SK-N-SH (cell line): ENCODE measurements at places on chromosomes 13 and 19.

DNA sequence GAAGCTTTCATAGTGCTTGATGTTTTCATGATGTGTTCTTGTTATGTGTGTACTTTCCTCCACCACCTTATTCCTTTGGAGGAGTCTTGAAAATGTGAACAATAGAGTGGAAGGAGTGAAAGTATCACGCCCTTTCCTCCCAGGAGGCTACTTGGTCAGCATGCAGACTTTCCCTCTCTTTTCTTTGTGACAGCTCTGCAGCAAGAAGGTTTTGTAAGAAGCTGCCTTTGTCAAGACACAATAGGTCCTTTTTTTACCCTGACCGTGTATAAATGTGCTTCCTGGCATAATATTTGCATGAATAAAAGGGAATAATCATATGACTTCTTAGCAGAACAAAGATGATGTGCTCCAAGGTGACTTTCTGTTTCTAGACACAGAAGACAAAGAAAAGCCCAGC is 882.6 kb upstream of the SLITRK5 start:
- DNase-seq = no peak

GRCh38 chr13:104937881-104938280 is 1597.6 kb downstream of the EFNB2 start:
- no peak for DNase-seq

- DNase-seq = no peak
Measured at GRCh38 chr19:1501200-1501595, 10.2 kb downstream of the REEP6 start.

- peak; percentile 63 for DNase-seq
Measured at GRCh38 chr19:46571495-46571894, 29.6 kb upstream of the CALM3 start.

GRCh38 chr13:99316657-99317256 is 9.6 kb upstream of the GPR183 start:
- DNase-seq = no peak

- DNase-seq = no peak
Measured at GRCh38 chr13:64165826-64166225, 2750.2 kb upstream of the PCDH20 start.

DNA sequence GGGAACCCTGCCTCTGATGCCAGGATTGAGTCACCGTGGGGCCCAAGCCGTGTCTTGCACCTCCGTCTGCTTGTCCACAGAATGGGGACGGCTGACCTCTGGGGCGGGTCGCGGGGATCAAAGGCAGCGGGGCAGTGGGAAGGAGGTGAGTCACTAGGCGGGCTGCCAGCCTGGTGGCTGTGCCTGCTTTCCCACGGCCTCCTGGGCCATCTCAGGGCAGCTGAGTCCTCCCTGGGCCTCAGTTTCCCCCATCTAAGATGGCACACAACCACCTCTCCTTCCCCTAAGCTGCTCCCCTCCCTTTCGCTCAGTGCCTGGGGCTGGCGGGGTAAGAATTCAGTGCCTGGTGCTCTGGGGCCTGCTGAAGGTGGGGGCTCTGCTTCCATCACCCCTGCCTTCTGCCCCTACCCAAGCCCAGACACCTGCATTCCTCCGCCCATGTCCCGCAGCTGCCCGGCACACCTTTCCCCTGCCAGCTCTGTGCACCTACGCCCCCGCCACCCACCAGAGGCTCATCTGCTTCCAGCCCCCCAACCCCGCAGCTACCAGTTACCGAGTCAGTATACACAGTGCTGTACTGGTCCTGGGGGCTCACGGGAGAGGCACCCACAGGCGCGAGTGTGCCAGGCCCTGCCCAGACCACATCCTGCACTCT is 3.5 kb downstream of the MKNK2 start:
- no peak for DNase-seq

GRCh38 chr13:66407128-66407527 is 823.0 kb downstream of the PCDH9 start:
- no peak for DNase-seq
